ENCODE measurements at places on chromosomes 5 and 9.

DNA sequence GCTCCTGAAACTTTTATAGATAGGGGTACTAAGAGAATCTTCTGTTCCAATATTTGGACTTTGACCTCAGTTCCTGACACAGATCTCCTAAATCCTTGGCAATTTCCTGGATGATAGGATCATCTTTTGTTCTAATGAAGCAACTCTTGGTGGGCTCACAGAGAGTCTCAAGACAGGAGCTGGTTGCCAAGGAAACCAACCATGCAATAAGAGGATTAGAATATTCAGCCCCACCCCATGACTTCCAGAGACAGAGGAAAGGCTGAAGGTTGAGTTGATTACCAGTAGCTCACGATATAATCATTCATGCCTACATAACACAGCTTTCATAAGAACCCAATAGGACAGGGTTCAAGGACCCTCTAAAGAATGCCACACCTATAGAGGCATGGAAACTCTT is 2050.2 kb upstream of the CDH6 start:
- DNase-seq, result no peak

- no peak for DNase-seq
Observed at GRCh38 chr9:111232997-111233790, 96.8 kb downstream of the OR2K2 start.

DNA sequence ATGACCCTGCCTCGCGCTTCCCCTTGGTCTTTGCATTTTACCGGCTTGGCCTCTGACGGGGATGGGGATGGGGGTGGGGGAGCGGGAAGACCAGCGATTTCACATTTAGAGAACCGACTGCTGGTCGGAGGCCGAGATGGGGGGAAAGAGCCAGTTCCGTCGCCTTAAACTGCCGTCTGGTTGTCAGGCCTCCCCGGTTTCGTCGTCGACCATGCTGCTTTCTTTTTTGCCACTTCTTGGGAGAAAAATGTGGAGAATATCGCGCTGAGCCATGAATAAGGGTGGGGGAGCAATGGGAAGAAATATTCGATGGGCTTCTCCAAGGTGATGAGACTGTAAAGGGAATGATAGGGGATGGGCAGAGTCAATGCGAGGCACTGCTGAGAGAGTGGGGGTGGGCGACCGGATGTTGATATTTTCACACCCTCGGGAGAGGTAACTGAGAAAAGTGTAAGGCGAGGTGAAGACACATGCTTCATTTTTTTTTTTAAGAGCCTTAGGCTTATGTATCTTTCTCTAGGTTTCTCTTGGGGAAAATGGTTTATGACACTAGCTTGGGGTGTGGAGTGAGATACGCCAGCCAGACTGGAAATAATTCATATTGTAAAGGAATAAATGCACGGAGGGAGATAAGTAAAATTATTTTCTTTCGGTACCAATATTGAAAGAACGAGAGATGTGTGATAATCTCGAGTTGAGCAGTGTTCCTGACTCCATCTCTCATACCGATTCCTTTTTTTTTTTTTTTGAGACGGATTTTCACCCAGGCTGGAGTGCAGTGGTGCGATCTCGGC is 1.1 kb downstream of the KIF2A start:
- no peak for DNase-seq

DNA sequence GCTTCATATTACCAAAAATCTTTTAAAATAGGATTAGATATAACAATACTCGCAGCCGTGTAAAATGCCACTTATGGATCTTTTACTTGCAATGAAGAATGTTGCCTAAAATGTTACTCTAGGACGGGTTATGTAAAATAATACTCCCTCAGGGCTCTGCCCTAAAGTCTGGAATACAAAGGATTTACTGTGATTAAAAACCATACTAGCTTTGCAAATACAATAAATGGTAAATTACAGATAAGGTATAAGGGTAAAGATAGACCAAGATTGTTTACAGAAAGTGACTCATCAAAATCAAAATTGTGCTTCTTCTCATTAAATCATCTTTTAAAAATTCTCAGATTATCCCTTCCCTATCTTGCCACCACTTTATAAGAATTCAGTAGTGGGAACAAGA is 163.6 kb downstream of the MEF2C start:
- DNase-seq, result no peak

DNA sequence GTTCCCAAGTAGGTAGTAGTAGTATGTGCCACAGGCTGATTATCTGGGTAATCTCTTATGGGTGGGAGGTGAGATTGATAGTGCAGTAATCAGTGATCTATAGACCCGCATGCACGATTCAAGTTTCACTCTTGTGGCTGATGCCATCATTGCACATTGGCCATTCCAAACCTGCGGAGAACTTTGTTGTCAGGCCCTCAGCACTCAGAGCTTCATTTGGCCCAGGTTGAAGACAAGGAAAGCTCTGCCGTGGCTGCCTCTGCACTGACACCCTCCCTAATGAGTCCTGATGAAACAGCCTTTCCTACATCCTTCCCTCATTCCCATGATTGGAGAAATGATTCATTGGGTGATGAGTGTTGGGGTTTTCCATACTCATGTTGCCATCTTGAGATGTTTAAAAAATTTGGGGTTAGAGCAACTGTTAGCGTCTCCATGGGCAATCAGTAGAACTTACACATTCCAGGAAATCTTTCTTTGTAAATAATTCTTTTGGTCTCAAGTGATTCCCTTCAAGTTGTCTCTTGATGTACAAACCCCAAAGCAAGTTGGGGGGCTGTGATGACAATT is 22.9 kb downstream of the PROP1 start:
- no peak for DNase-seq

GRCh38 chr9:95143591-95144561 is 173.6 kb downstream of the FANCC start:
- DNase-seq, result peak; percentile 79

DNA sequence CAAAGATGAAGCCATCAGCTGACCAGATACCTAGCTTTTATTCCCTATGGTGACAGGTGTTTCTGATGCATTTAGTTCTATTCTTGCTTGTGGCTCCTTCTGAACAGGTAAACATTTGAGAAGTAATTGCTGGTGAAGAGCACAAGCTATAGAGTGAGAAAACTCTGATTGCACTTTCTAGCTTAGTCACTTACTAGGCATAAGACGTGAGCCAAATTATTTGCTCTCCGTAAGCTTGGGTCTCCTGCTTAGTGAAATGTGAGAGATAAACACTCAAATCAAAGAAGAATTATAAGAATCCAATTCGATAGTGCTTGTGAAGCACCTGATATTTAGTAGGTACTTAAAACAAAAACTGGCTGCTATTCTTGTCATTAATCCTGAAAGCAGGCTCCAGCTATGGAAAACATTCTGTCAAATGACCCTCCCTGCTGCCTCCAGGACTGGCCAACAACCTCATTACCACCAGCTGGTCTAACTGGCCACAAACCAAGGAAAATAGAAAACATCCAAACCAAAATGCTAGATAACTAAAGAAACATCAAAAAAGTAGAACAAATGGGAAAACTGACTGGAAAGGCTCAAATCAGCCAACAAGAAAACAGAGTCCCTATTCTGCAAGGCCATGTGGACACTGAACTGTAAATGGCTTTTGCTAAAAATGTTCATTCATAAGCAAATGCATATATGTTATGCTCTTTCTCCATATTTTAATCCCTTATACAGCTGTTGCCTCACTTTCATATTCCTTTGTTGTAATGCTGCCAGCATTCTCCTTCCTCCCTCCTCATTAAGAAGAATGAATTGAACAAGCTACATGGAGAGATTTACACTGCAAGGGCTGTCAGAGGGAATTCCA is 616.1 kb downstream of the DTWD2 start:
- DNase-seq, result no peak

- no peak for DNase-seq
Observed at GRCh38 chr5:95238560-95239325, 46.2 kb downstream of the MCTP1 start.

GRCh38 chr5:137478043-137478442 is 21.1 kb downstream of the SPOCK1 start:
- no peak for DNase-seq

DNA sequence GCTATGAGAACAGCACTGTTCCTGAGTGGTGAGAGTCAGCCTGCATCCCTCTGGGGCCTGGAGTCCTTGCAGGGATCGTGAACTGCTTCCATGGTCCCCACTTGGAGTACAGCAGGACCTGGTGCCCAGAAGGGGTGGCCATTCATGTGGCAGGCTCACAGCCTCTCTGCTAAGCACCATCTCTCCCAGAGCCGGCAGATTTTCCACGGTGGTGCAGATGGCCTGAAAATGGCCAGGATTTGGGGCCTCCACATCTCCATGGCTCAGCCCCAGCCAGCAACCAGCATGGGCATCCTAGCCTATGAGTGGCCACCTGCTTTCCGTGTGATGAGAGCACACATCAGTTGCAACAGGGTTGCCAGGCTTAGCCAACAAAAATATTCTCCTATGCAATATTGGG is 33.9 kb upstream of the SEMA4D start:
- no peak for DNase-seq

DNA sequence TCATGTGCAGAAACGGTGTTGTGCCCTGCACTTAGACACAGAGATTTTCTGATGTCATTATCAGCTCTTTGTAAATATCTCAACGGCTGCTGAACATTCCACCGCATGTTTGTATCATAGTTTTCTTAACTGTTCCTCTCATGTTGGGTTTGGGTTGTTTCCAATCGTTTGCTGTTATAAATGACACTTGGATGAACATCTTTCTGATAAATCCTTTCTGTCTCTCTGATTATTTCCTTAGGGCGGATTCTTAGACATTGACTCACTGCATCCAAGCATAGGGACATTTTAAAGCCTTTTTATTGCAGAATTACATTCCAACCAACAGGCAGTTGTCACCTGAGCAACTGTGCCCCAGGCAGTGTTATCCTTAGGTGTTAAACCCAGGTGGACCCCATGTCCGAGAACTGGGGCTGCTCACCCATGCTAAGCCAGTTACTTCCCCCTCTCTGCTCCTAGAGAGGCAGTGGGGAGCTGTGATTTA is 28.5 kb downstream of the COL5A1 start:
- DNase-seq, result peak; percentile 31

GRCh38 chr5:172361566-172362238 is 78.1 kb upstream of the UBTD2 start:
- DNase-seq, result peak; percentile 98

DNA sequence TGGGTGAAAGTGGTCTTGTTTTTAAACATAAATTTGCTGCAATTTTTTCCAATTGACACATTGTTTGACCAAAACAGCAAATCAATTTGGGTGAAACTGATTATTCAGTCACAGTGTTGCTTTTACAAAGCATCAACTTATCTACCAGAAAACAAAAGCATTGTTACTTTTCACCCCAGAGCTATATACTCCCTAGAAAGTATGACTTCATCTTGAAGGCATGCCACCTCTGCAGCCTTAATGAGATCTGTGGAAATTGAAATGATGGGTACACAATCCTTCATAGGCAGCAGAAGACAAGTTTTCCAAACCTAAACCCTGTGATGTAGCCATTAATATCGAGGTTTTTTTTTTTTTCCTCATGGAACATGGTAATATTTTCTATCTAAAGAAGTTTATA is 615.9 kb downstream of the CHSY3 start:
- no peak for DNase-seq

- no peak for DNase-seq
Observed at GRCh38 chr9:99231711-99232110, 9.6 kb downstream of the SEC61B start.

GRCh38 chr9:81776834-81777233 is 87.5 kb upstream of the TLE1 start:
- no peak for DNase-seq

DNA sequence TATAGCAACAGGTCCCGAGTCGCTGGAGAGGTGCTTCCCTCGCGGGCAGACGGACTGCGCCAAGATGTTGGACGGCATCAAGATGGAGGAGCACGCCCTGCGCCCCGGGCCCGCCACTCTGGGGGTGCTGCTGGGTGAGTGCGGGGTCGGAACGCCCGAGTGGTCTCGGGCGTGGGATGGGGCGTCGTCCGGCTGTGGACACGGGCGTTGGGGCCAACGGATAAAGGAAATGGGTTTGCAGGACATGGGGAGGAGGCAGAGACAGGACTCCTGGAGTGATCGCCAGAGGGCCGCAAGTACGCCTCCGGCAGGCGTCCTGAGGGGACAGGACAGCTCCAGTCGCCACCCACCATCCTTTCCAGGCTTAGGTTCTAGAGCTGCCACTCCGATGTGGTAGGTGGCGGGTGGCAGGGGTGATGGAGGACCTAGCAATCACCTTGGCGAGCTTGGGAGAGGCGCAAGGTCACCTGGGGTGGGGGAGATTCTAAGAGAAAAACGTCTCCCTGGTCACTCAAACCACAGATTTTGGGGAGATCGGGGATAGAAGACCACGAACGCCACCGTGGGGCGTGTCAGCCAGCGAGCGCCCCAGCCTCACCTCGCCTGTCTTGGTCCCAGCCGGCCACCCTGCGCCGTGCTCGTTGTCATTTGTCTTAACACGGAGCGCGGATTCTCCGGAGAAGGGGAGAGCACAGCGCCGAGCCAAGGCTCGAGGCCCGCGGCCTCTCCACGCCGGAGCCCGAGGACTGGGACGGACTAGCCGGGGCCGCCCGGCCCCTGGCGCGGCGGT is 922 bp downstream of the LMX1B start:
- no peak for DNase-seq

- no peak for DNase-seq
Observed at GRCh38 chr9:111195766-111196165, 134.3 kb downstream of the OR2K2 start.

- no peak for DNase-seq
Observed at GRCh38 chr5:139245637-139246339, 47.6 kb upstream of the SIL1 start.

- no peak for DNase-seq
Observed at GRCh38 chr9:112786829-112787520, 36.4 kb downstream of the SNX30 start.

- no peak for DNase-seq
Observed at GRCh38 chr5:67806654-67807438, 408.7 kb upstream of the PIK3R1 start.

DNA sequence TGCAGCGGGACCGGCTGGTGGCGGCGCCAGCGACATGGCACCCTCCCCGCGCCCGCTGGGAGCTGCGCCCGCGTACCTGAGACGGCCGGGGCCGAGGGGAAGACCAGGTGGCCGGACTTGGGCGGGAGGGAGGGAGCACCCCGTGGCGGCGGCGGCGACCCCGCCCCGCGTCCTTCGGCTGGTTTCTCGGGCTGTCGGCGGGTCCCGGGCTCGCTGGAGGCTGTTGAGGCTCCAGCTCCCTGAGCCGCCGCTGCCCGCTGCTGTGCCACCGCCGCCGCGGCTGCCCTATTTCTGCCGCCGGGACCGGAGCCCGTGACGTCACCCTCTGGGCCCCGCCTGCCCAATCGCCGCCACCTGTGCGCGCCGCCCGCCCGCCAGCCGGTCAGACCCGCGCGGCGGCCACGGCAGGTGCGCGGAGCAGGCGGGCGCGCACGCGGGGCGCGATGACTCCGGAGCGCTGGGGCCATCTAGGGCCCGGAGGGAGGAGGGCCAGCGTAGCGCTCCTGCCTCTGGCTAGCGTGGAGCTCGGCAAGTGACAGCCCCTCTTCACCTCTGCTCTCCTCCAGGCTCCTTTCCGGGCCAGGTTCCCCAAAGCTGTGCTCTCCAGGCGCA is at the start of gene FSTL4:
TSS of gene FSTL4 (minus strand) at position 293 of the 612 bp plus-strand sequence.
- no peak for DNase-seq
